ENCODE measurements at places on chromosomes 2 and 18. TPM values are rescaled to one million over a fixed set of nuclear protein-coding genes. Genes with fewer than 3 reads are reported as not detected.

- no peaks in the 10 kb centered on the region for H3K27me3 ChIP-seq
- peaks cover 10% of the 10 kb centered on the region for H3K4me1 ChIP-seq
- DNase-seq: peak; percentile 38
- no peaks in the 10 kb centered on the region for H3K36me3 ChIP-seq
Observed at GRCh38 chr2:97691166-97691565, 21.7 kb downstream of the C2orf92 start.

Gene DHRS9
- total RNA-seq: not detected

GRCh38 chr2:219702796-219703545 is 75.5 kb downstream of the SLC4A3 start:
- H3K4me3 ChIP-seq: no peak overlapping the region
- no peak for DNase-seq
- no peak overlapping the region for H3K27ac ChIP-seq
- H3K36me3 ChIP-seq: no peaks in the 10 kb centered on the region
- peaks cover 12% of the 10 kb centered on the region for H3K4me1 ChIP-seq
- no peaks in the 10 kb centered on the region for H3K27me3 ChIP-seq

DNA sequence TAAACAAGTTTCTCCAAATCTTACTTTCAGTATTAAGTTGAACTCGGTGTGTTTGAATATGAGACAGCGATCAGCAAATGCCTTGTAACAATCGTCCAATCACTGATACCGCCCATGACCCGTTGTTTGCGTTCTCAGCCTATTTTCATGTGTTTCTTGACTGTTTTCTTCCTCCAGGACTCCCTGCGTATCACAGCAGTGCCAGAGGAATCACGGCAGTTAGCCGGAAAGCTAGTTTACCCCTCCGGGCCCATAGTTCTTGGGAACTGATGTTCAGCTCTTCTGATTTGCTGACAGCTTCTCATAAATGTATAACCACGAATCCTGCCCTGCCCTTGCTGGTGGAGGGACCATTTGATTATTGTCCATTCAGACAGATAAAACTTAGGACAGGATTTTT is 42.2 kb upstream of the TPO start:
- DNase-seq: no peak
- H3K4me3 ChIP-seq: no peak overlapping the region
- H3K4me1 ChIP-seq: no peaks in the 10 kb centered on the region
- H3K27me3 ChIP-seq: no peaks in the 10 kb centered on the region
- no peaks in the 10 kb centered on the region for H3K36me3 ChIP-seq

- H3K27me3 ChIP-seq: no peaks in the 10 kb centered on the region
- H3K4me3 ChIP-seq: no peak overlapping the region
- no peak for DNase-seq
- H3K27ac ChIP-seq: no peak overlapping the region
Observed at GRCh38 chr2:158717366-158718195, 77.5 kb upstream of the DAPL1 start.

Gene TFPI
- 7.1 TPM for total RNA-seq

Gene SYT4
- 9.7 TPM for total RNA-seq

DNA sequence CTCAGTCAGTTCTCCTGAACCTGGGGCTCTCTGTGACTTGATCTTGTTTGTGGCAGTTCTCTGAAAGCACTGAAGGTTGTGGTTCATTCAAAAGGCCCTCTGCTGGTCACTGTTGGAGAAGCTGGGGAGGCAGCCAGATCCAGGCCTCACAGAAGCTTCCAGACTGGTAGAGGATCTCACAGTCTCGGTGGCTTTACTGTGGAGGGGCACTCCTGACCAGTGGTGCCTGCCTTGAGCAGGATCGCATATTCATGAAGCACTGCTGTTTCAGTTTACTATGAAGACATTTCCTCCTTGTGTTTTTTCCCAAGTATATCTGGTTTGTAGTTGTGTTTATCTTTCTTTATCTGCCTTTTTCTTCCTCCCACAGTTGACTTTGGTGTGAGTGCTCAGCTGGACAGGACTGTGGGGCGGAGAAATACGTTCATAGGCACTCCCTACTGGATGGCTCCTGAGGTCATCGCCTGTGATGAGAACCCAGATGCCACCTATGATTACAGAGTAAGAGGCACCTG is 133.9 kb downstream of the MAP4K4 start:
- H3K4me1 ChIP-seq: peaks cover 3% of the 10 kb centered on the region
- no peak overlapping the region for H3K27ac ChIP-seq
- H3K27me3 ChIP-seq: no peaks in the 10 kb centered on the region
- peaks cover 7% of the 10 kb centered on the region for H3K36me3 ChIP-seq
- peak; percentile 70 for DNase-seq

- no peak overlapping the region for H3K27ac ChIP-seq
- no peaks in the 10 kb centered on the region for H3K36me3 ChIP-seq
- no peak for DNase-seq
- H3K4me1 ChIP-seq: peaks cover 32% of the 10 kb centered on the region
- no peaks in the 10 kb centered on the region for H3K27me3 ChIP-seq
Observed at GRCh38 chr2:60509066-60509465, 44.4 kb downstream of the BCL11A start.

- no peak overlapping the region for H3K4me3 ChIP-seq
- H3K36me3 ChIP-seq: no peaks in the 10 kb centered on the region
- H3K27me3 ChIP-seq: no peaks in the 10 kb centered on the region
- DNase-seq: no peak
Observed at GRCh38 chr2:78263571-78263970, 741.4 kb upstream of the LRRTM4 start.

Gene SLC23A3
- 0.90 TPM for total RNA-seq

GRCh38 chr2:239229545-239230279 is 171.1 kb downstream of the HDAC4 start:
- H3K27me3 ChIP-seq: no peaks in the 10 kb centered on the region
- H3K27ac ChIP-seq: no peak overlapping the region
- H3K36me3 ChIP-seq: no peaks in the 10 kb centered on the region
- H3K4me3 ChIP-seq: no peak overlapping the region
- peaks cover 3% of the 10 kb centered on the region for H3K4me1 ChIP-seq

Gene ERFE
- 2.5 TPM for total RNA-seq

Gene TMEM247
- not detected for total RNA-seq

Gene PLCL1
- not detected for total RNA-seq

GRCh38 chr2:236565212-236565611 is 4.4 kb upstream of the ACKR3 start:
- no peak for DNase-seq
- peaks cover 22% of the 10 kb centered on the region for H3K27me3 ChIP-seq
- H3K36me3 ChIP-seq: no peaks in the 10 kb centered on the region
- H3K4me3 ChIP-seq: no peak overlapping the region

DNA sequence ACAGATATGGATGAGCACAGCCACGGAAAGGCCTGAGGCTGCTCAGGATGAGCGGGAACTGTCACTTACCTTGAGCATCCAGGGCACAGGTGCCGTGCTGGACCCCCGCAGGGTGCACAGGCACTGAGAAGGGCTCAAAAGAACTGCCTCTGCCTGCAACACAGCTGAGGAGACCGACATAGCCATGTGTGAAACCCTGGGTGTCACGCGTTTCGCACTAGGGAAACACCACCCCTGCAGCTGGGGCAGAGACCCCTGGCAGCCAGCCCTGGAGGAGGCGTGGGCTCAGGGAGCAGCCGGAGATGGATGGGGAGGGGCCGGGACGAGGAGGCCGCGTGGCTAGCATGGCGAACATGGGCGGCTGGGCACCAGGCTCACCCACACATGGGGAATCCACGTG is 228.9 kb downstream of the EIPR1 start:
- no peaks in the 10 kb centered on the region for H3K4me1 ChIP-seq
- H3K27me3 ChIP-seq: no peaks in the 10 kb centered on the region

DNA sequence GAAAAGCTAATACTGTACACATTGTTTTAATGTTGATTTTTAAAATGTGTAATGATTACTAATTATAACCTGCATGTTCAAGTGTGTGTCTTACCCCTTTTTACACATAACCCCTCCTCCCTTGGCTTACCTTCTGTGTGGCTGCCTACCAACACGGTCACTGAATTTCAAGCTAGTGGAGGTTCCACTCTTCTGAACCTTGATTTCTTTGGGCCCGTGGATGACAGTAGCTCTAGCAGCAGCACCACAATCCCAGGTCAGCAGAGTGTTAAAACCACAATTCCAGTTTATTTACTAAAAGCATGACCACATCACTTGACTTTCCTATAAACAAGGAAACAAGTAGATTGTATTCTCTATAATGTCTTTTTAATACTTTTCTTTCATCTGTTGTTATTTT is 56.9 kb downstream of the AFTPH start:
- H3K36me3 ChIP-seq: no peaks in the 10 kb centered on the region
- H3K27me3 ChIP-seq: no peaks in the 10 kb centered on the region
- no peak for DNase-seq
- H3K4me1 ChIP-seq: no peaks in the 10 kb centered on the region
- no peak overlapping the region for H3K4me3 ChIP-seq

Gene UGT1A5
- total RNA-seq: not detected

GRCh38 chr2:136376798-136377211 is 258.9 kb upstream of the CXCR4 start:
- no peak overlapping the region for H3K4me3 ChIP-seq
- peak; percentile 28 for DNase-seq
- no peaks in the 10 kb centered on the region for H3K27me3 ChIP-seq

- H3K27ac ChIP-seq: no peak overlapping the region
- no peak for DNase-seq
- no peaks in the 10 kb centered on the region for H3K27me3 ChIP-seq
- H3K4me3 ChIP-seq: no peak overlapping the region
- no peaks in the 10 kb centered on the region for H3K36me3 ChIP-seq
- H3K4me1 ChIP-seq: no peaks in the 10 kb centered on the region
Observed at GRCh38 chr18:44521668-44522022, 159.0 kb upstream of the SETBP1 start.

Gene GTF2A1L
- not detected for total RNA-seq

- H3K27me3 ChIP-seq: peaks cover 22% of the 10 kb centered on the region
- no peak overlapping the region for H3K27ac ChIP-seq
- no peak for DNase-seq
- peaks cover 5% of the 10 kb centered on the region for H3K4me1 ChIP-seq
Observed at GRCh38 chr2:10045561-10046355, 2.4 kb downstream of the KLF11 start.

Gene UNC80
- 0.38 TPM for total RNA-seq

DNA sequence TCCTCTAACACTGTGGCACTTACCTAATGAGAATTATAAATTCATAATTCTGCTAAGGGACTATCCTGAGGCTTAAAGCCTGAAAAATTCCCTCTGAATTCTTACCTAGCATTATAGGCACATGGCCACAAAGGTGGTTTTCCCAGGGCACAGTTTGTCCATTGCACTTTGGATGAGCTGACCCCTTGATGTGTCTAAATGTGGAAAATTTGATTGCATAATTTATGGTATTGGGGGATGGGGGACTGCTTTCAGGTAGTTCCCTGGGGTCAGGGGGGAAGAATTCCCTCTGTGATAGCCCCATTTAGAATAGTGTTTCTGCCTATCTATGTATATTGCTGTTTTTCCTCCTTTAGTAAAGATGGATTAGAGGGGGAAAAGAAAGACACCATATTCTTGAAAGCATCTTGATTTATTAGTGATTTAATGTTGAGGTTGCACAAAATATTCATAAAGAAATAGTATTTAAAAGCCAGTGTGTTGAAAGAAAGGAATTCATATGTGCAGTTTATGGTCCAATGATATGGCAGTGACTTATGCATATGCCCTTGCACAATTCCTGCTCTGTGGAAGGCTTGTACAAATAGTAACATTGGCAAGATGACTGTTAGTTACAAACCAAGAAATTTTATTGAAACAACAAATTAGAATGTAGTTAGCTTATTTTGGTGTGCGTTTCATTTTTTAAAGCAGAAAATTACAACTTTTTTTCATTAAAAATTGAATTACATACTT is 8.7 kb upstream of the HTR2B start:
- H3K27me3 ChIP-seq: no peaks in the 10 kb centered on the region
- H3K4me3 ChIP-seq: no peak overlapping the region
- H3K27ac ChIP-seq: no peak overlapping the region
- DNase-seq: no peak

- H3K27ac ChIP-seq: no peak overlapping the region
- H3K27me3 ChIP-seq: no peaks in the 10 kb centered on the region
- DNase-seq: no peak
- H3K36me3 ChIP-seq: no peaks in the 10 kb centered on the region
- no peak overlapping the region for H3K4me3 ChIP-seq
Observed at GRCh38 chr2:232731470-232731869, 34.3 kb downstream of the GIGYF2 start.

Gene SIGLEC15
- 0.37 TPM for total RNA-seq

Gene KANSL1L
- 17.2 TPM for total RNA-seq

DNA sequence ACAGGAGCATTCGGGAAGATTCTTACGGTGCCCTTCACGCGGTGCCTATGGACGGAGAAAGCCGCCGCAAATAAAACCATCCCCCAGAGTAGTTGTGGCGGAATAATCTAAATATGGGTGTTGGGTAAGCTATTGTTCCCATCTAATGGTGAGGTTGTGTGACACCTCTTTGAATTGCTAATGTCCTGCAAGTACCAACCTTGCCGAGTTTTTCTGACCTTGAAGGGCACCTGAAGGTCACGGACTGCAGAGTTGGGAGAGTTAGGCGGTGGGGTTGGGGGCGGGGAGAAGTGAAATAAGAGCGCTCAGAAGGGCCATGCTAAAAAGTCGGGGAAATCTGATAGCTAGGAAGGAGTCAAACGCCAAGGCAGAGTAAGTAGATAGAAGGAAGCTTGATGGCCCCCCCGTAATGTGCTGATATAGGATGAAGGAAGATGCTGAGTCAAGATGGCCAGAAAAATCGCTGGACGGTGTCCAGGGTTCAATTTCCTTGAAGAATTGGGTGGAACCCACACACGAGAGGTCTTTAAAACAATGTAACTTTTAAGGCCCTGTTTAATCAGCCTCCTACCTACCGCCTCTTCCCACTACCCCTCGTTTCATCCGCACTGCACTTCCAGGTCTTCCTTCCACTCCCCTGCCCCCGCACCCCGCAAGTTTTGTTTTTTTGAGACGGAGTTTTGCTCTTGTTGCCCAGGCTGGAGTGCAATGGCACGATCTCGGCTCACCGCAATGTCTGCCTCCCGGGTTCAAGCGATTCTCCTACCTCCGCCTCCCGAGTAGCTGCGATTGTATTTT is 600 bp downstream of the KATNAL2 start:
- peaks cover 13% of the 10 kb centered on the region for H3K4me1 ChIP-seq
- DNase-seq: peak; percentile 57
- H3K27ac ChIP-seq: peak overlapping the region; percentile 96
- no peaks in the 10 kb centered on the region for H3K36me3 ChIP-seq

Gene SAP130
- total RNA-seq: 49.2 TPM

Gene STRADB
- total RNA-seq: 34.9 TPM

- no peak for DNase-seq
- H3K4me3 ChIP-seq: no peak overlapping the region
- H3K27me3 ChIP-seq: no peaks in the 10 kb centered on the region
Observed at GRCh38 chr2:236535024-236535423, 34.6 kb upstream of the ACKR3 start.

- no peaks in the 10 kb centered on the region for H3K27me3 ChIP-seq
- DNase-seq: no peak
- no peak overlapping the region for H3K27ac ChIP-seq
- H3K4me3 ChIP-seq: no peak overlapping the region
- H3K36me3 ChIP-seq: no peaks in the 10 kb centered on the region
- H3K4me1 ChIP-seq: no peaks in the 10 kb centered on the region
Observed at GRCh38 chr2:40915651-40916050, 463.8 kb upstream of the SLC8A1 start.

GRCh38 chr2:97706708-97707345 is 6.5 kb upstream of the ZAP70 start:
- H3K36me3 ChIP-seq: no peaks in the 10 kb centered on the region
- no peak for DNase-seq
- H3K27ac ChIP-seq: no peak overlapping the region
- H3K4me1 ChIP-seq: 0 out of 2 replicates have a peak, but pooled peaks cover 3% of the 10 kb centered on the region
- no peaks in the 10 kb centered on the region for H3K27me3 ChIP-seq
- H3K4me3 ChIP-seq: no peak overlapping the region

GRCh38 chr2:241137276-241138190 is 11.7 kb downstream of the PASK start:
- H3K36me3 ChIP-seq: peaks cover 19% of the 10 kb centered on the region
- no peaks in the 10 kb centered on the region for H3K4me1 ChIP-seq
- no peak overlapping the region for H3K27ac ChIP-seq
- no peak for DNase-seq
- H3K4me3 ChIP-seq: no peak overlapping the region
